Activated CD4-positive, alpha-beta T cell treated with anti-CD3 and anti-CD28 coated beads, Interleukin-2, amount 10 ng/mL, durations not matched to agents 7 days and 5 days (primary cell): ENCODE measurements at places on chromosomes 2 and 18.

GRCh38 chr18:78971511-78972245, 7.9 kb upstream of the SALL3 start:
- no peak overlapping the region for H3K27ac ChIP-seq
- H3K36me3 ChIP-seq: peaks cover 3% of the 10 kb centered on the region
- peaks cover 48% of the 10 kb centered on the region for H3K27me3 ChIP-seq
- H3K4me1 ChIP-seq: peaks cover 3% of the 10 kb centered on the region

DNA sequence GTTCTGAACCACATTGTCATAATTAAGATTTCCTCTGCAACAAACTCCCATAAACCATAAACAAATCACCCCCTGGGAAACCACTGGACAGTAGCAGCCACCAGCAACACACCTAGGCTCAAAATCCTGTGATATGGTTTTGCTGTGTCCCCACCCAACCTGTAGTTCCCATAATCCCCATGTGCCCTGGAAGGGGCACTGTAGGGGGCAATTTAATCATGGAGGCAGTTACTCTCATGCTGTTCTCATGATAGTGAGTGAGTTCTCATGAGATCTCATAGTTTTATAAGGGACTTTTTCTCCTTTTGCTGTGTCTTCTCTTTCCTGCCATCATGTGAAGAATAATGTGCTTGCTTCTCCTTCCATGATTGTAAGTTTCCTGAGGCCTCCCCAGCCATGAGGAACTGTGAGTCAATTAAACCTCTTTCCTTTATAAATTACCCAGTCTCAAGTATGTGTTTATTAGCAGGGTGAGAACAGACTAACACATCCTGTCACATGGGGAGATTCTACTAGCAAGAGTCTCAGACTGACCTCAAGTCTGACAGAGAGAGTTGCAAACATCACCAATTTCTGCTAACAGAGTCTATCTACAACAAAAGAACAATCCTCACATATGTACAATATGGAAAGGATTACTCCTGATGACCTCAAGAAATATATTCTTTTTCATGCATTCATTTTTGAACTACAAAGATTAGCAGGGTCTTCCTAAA, 182.6 kb downstream of the GRB14 start:
- H3K4me3 ChIP-seq: no peak overlapping the region
- no peaks in the 10 kb centered on the region for H3K36me3 ChIP-seq
- no peak overlapping the region for H3K27ac ChIP-seq
- no peak for DNase-seq

DNA sequence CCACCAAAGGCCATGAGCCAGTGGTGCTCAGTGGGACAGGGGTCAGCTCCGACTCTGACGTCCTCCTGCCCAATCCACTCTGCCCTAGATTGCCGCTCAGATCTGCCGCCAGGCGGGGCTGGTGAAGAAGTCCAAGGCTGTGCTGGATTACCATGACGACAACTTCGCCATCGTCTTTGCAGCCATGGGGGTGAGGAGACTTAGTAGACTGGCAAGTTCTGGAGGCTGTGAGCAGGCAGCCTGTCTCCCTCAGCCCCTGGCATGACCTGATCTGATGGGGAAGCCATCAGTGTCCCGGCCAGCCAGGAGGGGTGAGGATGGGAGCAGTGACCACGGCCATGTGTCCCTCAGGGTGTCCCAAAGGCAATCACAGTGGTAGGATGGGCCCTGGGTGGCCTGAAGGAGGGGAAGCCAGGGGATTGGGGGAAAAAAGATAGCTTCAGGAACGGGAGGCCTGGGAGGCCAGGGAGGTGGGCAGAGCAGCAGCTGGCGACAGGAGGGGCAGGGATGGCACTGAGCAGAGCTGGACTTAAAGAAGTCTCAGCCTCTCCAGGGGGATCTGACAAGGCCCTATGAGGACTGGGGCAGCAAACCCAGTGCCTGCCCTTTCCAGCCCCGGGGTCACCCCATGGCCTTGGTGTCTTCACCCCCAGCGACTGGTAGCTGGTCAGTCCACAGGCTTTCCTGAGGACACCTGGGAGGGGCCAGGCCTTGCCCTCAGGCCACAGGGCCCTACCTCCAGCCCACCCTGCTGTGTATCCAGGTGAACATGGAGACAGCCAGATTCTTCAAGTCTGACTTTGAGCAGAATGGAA, 17.4 kb upstream of the ANKRD53 start:
- no peak overlapping the region for H3K4me3 ChIP-seq
- peaks cover 19% of the 10 kb centered on the region for H3K4me1 ChIP-seq
- H3K27ac ChIP-seq: no peak overlapping the region
- H3K36me3 ChIP-seq: no peaks in the 10 kb centered on the region
- H3K27me3 ChIP-seq: peaks cover 21% of the 10 kb centered on the region

DNA sequence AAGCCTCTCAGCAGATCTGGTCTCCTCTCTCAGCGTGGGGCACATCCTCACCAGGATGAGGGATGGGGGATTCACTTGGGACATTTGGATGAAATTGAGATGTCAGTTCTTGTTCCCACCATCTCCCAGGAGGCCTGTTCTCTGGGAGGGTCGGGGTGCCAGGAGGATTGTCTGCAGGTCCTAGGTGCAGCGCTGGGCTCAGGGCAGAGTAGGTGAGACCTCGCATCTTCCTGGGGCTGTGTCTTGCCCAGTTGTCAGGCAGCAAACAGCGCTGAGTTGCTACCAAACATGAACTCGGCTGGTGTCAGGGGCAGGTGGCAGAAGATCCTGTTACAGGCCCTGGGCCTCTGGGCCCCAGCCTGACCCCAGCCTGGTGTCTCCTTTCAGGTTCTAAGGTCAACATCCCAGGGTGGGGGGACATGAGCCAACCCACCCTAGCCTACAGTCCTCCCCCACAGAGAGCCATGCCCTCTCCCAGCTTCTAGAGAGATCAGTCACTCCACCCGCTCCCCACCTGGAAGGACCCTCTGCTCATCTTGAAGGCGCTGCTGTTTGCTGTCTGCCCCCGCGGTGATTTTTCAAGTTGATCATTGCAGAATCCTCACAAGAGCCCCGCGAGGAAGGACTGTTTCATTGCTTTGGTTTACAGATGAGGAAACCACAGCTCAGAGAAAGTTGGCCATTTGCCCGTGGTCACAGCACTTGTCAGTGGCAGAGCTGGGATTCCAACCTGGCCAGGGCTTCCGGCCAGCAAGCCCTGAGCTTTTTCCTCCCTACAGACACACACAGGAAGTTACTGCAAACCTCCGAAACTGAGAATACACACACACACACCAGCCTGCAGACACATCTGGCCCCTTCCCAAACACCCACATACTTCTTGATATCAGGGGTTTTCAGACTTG, 83.9 kb downstream of the STPG4 start:
- peak overlapping the region; percentile 83 for H3K27ac ChIP-seq
- DNase-seq: peak; percentile 50
- peaks cover 28% of the 10 kb centered on the region for H3K4me1 ChIP-seq
- H3K27me3 ChIP-seq: no peaks in the 10 kb centered on the region
- H3K36me3 ChIP-seq: peaks cover 36% of the 10 kb centered on the region
- H3K4me3 ChIP-seq: no peak overlapping the region

DNA sequence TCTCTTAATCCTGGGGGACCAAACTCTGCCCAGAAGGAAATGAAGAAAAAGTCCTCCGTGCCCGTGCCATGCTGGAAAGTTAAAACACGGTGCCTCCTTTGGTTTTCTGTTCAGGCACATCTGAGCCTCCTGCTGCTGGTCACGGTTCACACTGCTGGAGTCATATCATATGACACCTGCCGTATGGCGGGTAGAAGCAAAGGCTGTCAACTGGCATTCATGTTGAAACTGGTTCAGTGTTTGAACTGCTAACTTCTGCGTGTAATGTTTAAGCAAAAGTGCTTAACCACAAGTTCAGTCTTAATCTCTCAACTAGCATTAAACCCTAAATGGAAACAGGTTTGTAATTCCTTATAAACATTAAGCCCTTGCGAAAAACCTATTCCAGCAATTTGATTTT, 3.1 kb downstream of the STK39 start:
- H3K27me3 ChIP-seq: peaks cover 3% of the 10 kb centered on the region
- peaks cover 39% of the 10 kb centered on the region for H3K4me1 ChIP-seq
- H3K36me3 ChIP-seq: peaks cover 6% of the 10 kb centered on the region
- peak; percentile 58 for DNase-seq
- H3K27ac ChIP-seq: peak overlapping the region; percentile 76

DNA sequence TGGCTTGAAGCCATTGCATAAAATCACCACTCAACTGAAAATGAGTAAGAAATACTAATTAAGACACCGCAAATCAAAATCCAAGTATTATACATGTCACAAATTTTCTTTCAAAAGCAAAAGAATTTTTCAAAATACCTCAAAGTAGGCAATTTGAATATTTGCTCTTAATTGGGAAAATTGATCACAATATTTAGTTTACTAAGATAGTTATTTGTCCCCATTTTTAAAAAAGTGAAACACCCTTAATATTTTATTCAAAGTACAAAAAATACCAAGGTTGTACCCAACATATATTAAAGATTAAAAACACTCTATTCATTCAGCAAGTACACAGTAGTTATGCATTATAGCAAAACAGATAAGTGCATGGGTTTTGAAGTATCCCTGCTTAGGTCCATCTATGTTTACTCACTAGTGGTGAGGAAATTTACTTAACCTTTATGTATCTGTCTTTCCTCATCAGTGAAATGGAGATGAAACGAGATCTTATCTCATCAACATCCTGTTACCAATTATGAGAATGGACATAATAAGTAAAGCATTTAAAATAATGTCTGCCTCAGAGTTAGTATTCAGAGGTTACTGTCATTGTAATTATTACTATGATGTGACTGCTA, 35.1 kb downstream of the VPS54 start:
- H3K4me3 ChIP-seq: no peak overlapping the region
- H3K36me3 ChIP-seq: peaks cover 27% of the 10 kb centered on the region
- no peak for DNase-seq
- no peak overlapping the region for H3K27ac ChIP-seq
- no peaks in the 10 kb centered on the region for H3K27me3 ChIP-seq
- peaks cover 19% of the 10 kb centered on the region for H3K4me1 ChIP-seq

DNA sequence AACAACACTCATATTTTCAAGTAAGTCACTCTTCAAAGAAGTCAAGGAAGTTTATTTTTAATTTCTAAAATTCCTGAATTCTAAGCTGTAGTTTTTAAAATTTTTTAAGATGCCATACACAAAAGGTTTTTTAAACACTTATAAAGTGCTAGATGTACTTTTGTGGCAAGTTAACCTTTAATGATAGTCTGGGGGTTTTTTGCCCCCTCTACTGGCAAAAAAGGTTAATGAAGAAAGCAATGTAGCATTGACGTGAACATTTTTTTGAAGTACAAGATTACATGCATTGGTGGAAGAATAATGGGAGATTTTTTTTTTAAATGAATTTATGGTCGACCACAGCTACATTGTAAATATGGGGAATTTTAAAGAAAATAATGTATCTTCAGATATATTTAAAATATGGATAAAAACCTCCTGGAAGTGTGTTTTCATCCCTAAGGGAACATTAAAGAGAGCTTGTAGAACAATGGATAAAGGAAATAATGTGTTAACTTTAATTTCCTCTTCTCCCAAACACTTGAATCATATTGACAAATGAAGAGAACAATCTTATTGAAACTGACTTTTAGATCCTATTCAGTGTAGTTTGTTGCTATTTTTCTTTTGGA, 12.6 kb downstream of the ITPRID2 start:
- peak; percentile 25 for DNase-seq
- peaks cover 50% of the 10 kb centered on the region for H3K36me3 ChIP-seq
- peaks cover 33% of the 10 kb centered on the region for H3K4me1 ChIP-seq

- H3K27me3 ChIP-seq: peaks cover 2% of the 10 kb centered on the region
- no peak overlapping the region for H3K27ac ChIP-seq
- no peaks in the 10 kb centered on the region for H3K36me3 ChIP-seq
- H3K4me1 ChIP-seq: peaks cover 16% of the 10 kb centered on the region
- no peak overlapping the region for H3K4me3 ChIP-seq
These were observed 4.3 kb upstream of the COL6A3 start for GRCh38 chr2:237418300-237418699.

- H3K27ac ChIP-seq: no peak overlapping the region
- H3K27me3 ChIP-seq: no peaks in the 10 kb centered on the region
- H3K4me1 ChIP-seq: no peaks in the 10 kb centered on the region
- no peaks in the 10 kb centered on the region for H3K36me3 ChIP-seq
These were observed 724.5 kb downstream of the EPHA4 start for GRCh38 chr2:220847589-220847988.

GRCh38 chr18:37432436-37433195, 133.0 kb downstream of the CELF4 start:
- peaks cover 2% of the 10 kb centered on the region for H3K4me1 ChIP-seq
- no peaks in the 10 kb centered on the region for H3K27me3 ChIP-seq
- no peaks in the 10 kb centered on the region for H3K36me3 ChIP-seq
- DNase-seq: no peak

- peaks cover 2% of the 10 kb centered on the region for H3K27me3 ChIP-seq
- H3K4me1 ChIP-seq: no peaks in the 10 kb centered on the region
- DNase-seq: no peak
- no peak overlapping the region for H3K27ac ChIP-seq
- no peak overlapping the region for H3K4me3 ChIP-seq
These were observed 44.7 kb downstream of the TANC1 start for GRCh38 chr2:159013103-159013502.

DNA sequence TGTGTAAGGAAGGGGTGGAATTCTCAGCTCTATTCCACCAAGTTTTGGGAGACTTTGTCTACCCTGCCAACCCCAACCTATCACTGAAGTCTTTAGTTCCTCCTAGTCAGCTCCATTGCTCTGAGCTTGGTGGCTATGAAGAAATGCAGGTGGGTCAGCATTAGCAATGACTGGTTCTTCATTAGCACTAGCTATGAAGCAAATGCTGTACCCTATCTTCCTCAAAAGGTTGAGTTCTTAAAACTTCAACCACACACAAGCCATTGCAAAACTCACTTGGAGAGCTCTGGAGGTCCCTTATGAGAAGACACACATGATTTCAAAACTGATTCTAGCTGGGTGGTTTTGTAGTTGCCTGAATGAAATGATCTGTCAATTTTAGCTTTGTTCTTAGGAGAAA, 193.8 kb downstream of the IKZF2 start:
- H3K36me3 ChIP-seq: peaks cover 2% of the 10 kb centered on the region
- peaks cover 26% of the 10 kb centered on the region for H3K4me1 ChIP-seq
- DNase-seq: no peak
- no peak overlapping the region for H3K4me3 ChIP-seq
- peaks cover 2% of the 10 kb centered on the region for H3K27me3 ChIP-seq

DNA sequence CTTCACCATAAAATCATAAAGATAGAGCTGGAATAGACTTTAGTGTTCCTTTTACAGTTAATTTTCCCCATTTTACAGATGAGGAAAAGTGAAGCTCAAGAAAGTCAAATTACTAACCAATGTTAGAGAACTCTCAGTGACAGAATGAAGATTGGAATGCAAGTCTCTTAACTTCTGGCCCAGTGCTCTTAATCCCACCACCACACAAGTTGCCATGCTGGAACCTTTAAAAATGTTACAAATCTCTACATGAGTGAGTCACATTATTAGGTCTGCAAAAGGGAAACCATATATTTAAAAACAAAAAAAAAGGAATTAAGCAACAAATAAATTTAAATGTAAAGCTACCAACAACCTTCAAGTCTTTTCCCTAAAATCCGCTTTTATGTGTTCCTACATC, 3.5 kb downstream of the NCKAP1 start:
- no peaks in the 10 kb centered on the region for H3K36me3 ChIP-seq
- DNase-seq: no peak
- H3K4me3 ChIP-seq: no peak overlapping the region

GRCh38 chr2:71843391-71843850, 304.2 kb downstream of the CYP26B1 start:
- H3K27me3 ChIP-seq: peaks cover 5% of the 10 kb centered on the region
- H3K27ac ChIP-seq: no peak overlapping the region
- DNase-seq: no peak
- no peaks in the 10 kb centered on the region for H3K4me1 ChIP-seq
